ENCODE measurements at places on chromosomes 4 and X.
A peak's percentile ranks its signal among the peaks of the same experiment; 100 is the strongest.

GRCh38 chr4:38529189-38530115 lies 134.5 kb upstream of the KLF3 start:
- DNase-seq, result peak; percentile 17

DNA sequence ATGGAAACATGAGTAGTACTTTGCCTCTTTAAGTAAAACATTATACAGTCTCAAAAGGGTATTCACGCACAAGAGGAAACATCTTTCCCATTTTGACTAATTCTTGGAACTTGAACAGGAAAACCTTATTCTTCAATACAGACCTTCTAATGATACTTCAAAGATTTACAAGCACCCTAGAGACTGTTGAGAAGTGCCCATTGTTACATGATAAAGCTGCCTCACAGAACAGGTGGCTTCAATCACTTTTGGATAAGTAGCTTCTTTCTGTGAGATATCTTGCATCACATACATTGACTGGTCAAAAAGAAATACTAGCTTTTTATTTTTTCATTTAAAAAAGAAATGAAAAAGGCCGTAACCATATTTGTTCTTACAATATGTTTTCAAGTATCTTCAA lies 219.4 kb downstream of the EPHA5 start:
- no peak for DNase-seq

GRCh38 chrX:9357518-9358114 lies 107.2 kb upstream of the TBL1X start:
- no peak for DNase-seq

GRCh38 chrX:41001327-41001726 lies 83.9 kb upstream of the USP9X start:
- DNase-seq, result no peak

DNA sequence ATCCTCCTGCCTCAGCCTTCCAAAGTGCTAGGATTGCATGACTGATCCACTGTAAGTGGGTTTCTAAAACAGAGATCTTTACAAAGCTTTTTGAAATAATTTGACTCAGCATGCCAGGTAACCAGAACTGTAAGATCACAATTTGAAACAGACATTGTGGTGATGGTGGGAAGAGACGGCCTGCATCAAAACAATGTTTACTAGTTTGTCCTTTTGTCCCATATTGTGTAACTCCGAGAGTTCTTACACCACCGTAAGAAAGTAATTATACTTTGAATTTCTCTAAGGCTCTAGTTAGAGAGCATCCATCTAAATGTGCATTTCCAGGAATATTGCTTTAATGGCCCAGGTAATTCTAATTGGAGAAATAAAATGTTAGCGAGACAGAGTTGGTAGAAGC lies 594 bp upstream of the ARHGAP24 start:
- DNase-seq, result no peak

GRCh38 chrX:13891377-13892140 lies 74.7 kb upstream of the GPM6B start:
- no peak for DNase-seq

DNA sequence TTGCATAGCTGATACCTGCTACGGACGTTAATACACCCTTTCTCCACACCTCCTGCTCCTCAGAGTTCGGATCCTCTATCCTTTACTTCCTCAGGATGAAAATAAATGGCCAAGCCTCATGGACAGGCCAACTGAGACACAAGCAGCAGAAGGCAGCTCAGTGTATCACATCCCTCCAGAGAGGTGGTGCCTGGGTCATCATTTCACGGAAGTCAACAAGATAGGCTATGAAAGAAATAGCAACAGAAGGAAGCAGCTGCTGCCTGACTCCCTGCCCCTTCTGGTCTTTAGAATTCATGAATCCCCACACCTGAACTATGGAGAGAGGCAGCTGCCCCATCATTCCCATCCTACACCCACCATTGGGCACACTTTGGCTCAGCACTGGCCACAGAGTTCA lies 267.1 kb upstream of the ETNPPL start:
- no peak for DNase-seq

DNA sequence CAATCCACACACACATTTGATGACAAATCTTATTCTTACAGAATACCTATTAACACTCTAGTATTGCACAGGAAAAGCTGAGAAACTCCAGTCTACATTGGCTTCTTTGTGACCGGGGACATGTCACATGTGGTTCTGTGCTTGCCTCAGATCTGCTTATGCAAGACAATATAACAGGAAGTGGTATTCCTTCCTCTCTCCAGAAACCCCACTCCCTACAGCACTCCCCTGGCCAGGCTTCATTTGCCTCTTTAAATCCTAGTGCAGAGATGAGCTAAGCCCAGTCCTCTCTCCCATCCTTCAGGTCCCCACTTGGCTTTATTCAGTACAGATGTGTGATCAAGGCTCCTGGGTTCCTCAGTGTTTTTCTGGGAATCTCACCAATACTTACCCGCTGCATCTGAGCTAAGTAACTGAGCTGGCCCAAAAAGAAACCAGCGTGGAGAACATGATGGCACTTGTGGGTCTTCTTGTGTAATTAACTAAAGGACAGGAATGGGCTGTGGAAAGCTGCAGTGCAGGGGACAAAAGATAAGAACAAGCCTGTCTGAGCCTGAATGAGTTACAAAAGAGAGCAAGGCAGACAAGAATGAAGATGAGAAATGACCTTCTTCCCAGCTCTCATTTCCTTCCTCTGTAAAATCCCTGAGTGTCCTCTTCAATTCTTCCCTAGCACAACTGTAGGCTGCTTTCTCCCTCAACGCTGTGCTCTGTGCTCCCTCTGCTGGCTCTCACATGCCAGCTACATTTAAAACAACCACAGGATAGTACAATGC lies 105.6 kb downstream of the HNRNPD start:
- DNase-seq, result peak; percentile 9

DNA sequence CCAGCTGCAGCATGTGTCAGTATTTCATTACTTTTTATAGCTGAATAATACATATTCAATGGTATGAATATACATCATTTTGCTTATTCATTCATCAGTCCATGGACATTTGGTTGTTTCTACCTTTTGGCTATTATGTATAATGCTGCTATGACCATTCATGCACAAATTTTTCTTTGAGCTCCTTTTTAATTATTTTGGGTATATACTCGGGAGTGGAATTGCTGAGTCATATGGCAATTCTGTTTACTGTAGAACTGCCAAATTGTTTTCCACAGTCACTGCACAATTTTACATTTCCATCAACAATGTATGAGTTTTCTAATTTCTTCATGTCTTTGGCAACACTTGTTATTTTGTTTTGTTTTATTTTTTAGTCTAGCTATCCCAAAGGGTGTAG lies 405.9 kb upstream of the PITX2 start:
- DNase-seq, result no peak

- DNase-seq, result no peak
Observed at GRCh38 chr4:149161247-149161646, 654.4 kb downstream of the IQCM start.

GRCh38 chr4:105657117-105657765 lies 51.2 kb downstream of the INTS12 start:
- no peak for DNase-seq

DNA sequence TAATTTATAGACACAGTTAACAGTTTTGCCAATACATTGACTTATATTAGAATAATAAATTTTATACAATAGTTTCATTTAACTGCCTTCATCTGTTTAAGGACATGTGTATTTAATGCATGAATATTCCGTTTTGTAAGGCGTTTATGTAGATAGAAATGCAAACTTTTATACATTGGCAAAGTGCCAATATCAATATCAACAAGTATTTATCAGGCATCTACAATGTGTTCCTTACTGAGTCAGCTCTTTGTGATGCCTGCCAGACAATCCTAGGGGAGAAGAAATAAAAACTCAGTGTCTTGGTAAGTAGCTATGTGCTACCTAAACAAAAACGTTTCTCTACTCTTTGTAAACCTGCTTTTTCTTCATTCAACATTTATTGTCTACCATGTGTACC lies 1142.2 kb downstream of the C4orf33 start:
- no peak for DNase-seq

DNA sequence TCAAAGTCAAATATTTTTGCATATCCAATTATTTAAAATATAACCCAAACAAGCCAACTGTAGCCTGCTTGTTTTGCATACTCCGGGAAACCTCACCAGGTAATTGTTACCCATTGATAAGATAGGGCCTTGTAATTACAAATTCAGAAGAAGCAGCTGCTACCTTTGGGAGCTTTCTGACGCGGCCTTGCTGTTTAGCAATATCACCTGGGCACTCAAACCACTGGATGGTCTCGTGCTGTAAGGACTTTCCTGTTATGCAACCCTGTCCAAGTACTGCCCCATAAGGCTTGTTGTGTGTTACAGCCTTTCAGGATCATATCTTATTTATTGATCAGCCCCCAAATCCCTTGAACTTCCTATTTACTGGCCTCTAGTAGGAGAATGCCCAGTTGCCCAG lies 52.1 kb downstream of the HS3ST1 start:
- no peak for DNase-seq

GRCh38 chr4:10619855-10620254 lies 64.7 kb downstream of the CLNK start:
- no peak for DNase-seq

- no peak for DNase-seq
Observed at GRCh38 chr4:151169223-151169622, 69.8 kb downstream of the RPS3A start.

DNA sequence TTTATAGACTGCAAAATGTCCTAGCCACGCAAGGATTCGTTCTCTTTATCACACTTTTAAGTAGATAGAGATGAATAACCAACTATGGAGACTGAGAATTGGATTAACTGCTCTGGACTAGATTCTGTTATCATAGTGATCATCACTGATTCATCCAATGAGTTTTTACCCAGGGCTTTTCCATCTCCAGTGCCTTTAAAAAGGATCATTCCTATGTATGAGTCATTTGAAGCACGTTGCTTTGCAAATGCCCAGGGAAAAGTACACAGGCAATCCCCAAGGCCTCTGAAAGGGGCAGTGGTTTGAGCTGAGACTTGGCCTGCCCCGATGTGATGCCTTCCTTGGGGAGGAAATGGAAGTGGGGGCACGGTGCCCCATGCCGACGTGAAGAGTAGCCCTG lies 122.7 kb upstream of the PSAPL1 start:
- DNase-seq, result no peak

DNA sequence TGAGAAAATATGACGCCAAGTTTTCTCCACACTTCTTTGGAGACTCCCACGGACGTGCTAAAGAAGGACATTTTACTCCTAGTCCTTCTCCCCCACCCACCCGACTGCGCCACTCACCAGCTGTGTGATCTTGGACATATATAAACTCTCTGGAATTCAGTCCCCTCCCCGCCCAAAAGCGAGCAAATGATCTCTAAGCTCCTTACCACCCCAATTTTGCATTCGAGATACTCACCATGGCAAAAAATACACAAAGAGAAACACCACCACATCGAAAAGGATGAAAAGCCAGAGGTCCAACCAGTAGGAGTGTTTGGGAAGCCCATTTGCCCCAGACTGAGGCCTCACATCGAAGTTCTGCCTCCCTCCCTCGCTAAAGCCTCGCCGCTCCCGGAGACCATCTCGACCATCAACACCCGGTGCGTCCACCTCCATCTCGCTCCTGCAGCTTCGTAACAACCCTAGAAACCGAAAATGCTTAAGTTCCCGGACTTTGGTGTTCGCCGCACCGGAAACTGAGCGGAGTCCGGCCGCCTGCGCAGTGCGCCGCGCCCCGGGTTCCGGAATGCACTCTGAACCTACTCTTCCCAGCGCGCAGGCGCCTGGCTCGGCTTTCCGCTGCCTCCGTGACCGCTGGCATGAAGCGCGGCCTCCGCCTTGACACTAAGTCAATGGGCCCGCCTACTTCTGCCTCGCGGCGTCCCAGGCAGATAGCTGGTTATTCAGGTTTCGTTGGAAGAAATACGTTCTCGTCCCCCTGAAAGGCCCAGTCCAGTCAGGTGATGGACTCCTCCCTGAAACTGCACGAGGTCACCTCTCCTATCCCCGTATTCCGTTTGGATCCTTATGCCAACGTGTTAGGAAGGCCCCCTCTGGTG lies 21.6 kb downstream of the FABP2 start:
- DNase-seq, result peak; percentile 83

DNA sequence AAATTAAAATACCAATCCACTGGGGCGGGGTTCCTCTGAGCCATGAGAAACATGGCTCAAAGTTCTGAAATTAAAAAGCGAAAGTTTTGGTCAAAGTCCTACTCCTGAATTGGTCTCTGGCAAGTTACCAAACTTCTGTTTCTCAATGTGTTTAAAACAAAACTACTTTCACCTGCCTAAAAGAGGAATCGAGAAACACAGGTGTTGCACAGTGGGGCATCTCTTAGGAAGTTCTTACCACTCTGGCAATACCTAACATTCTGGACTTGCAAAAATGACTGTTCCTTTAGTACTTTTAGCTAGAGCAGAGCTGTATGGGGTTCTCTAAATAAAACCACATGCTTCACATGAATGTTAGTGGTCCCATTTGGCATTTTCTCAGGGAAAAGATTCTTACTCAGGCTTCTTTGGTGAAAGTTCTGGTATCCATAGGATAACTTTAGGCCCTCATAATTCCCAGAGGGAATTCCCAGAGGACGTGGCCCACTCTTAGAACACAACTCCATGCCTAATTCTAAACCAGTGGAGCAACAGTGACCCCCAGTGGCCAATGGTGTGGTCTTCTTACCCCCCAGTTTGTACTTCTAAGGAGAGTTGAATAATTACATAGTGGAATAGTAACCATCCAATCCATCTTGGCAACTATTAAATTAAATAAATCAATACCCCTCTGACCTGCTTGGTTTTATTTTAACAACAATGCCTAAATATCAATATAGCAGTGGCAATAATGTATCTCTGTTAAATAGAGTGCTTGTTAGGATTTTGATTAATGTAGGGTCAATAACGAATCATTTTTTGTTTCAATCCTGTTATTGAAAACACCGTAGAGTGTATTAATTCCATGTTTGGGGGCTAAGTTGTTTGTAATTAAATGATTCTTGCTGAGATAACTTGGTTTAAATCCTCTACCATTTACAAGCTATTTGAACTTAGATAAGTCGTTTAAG lies 21.9 kb downstream of the BMP3 start:
- DNase-seq, result peak; percentile 14

DNA sequence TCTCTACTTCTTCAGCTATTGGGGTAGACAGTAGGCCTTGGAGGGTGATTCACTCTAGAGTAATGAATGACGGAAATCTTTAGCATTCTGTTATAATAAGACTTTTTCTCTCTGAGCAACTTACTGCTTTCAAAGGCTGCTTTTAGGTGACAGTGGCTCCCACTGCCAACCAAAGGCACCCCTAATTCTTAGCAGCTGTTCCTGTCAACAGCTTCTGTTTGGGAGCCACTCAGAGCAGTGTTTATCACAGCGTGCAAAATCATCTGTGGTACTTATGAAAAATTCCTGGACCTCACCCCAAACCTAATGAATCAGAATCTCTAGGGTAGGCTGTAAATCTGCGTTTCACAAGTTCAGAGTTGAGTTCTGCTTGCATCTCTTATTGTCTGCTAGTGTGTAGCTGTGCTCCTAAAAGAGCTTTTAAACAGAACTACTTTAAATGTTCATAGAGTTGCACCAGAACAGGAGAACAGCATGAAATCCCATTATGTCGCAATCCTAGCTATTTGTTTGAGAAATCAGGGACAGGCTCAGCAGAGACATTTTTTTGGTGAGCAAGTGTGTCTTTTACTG lies 52.8 kb upstream of the POU4F2 start:
- no peak for DNase-seq

GRCh38 chr4:86306816-86307215 lies 53.0 kb downstream of the MAPK10 start:
- no peak for DNase-seq
